Stimulated activated CD4-positive, alpha-beta T cell treated with anti-CD3 and anti-CD28 coated beads, Interleukin-4, amount 100 ng/mL, for 24 hours (primary cell): ENCODE measurements at places on chromosomes 7 and 10.
A peak's percentile ranks its signal among the peaks of the same experiment; 100 is the strongest.

GRCh38 chr7:47503281-47503680, 78.6 kb downstream of the TNS3 start:
- no peak for DNase-seq

- no peak for DNase-seq
Observed at GRCh38 chr7:11469028-11469745, 362.8 kb downstream of the THSD7A start.

DNA sequence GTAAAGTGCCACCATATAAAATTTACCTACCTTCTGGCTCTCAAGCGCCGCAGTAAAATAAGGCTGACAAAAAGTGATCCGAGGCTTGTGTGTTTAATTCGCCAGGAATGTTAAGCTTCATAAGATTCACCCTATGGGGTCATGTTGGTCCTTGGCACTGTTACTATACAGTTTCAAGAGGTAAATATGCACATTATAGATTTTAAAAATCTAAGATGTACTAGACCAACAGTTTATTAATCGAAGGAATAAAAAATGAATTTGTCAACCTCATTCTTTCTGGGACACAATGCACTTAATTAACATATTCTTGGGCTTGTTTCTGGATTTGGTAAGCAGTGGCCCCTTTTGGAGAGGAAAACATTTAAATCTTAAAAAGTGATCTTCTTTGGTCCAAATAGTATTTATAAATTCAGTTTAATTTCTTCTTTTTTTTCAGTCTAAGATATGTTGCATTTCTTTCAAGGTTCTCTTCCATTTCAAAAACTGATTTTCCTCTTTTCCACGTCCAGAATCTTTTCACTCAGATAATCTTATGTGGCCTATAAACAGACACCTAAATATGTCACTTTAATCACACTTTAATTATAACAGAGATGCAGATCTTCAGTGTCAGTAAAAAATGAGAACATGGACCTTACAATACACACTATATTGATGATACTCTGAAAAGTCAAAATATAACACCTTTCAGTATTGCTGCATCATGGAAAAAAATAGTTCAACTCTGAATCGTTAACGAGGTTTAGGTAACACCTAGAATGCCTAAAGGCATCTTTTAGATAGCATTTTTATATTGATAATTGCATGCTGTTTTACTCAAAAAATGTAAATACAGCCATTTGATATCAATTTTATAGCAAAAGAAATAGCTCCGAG, 3.8 kb upstream of the SKIDA1 start:
- DNase-seq, result no peak

DNA sequence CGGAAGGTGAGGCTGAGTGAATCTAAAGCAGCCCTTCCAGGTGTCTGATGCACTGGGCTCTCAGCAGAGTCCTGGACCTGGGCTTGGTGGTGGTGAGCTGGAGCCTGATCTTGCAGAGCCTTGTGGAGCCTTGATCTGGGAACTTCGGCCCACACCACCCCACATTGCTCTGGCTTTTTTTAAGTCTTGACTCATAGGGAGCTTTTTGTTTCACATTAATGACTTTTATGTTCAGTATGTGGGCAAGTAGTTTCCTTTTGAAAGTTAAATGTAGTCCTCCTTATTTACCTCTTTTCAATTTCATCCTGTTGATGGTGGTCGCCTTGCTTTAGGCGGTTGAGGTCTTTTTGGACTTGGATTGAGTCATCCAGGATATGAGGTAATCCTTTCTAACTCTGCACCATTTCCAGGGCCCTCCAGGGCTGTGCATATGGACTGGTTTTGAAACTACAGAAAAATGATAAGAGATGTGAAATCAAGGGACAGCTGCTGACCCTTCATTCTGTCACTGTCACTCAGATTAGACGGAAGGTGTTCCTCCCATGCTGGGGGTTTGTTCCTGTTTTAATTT, 2.9 kb upstream of the NRAP start:
- no peak for DNase-seq

DNA sequence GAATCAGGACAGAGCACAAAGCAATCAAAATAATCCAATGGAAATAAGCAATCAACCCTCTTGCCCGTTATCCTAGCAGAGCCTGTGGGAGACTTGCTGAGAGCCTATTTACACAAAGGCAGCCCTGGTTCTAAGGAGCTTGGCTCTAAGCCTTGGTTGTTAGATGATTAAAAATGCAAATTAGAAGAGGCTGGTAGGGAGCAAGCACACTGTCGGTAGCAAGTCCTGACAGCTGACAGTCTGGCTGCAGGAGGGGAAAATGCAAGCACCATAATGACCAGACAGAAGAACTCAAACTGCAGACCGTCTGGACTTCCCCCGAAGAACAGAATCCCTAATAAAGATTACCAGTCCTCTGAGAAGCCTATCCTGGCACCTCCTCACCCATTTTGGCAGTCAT, 131.8 kb upstream of the CTTNBP2 start:
- no peak for DNase-seq

DNA sequence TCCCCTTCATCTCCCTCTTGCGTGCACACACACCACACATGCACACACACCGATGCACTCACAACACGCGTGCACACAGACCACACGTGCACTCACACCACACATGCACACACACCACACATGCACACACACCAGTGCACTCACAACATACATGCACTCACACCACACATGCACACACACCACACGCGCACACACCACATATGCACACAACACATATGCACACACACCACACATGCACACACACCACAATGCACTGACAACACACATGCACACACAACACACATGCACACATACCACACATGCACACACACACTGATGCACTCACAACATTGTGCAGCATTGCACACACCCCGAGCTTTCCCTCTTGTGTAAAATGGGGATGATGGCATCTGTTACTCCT, 68.1 kb downstream of the TRRAP start:
- DNase-seq, result no peak

DNA sequence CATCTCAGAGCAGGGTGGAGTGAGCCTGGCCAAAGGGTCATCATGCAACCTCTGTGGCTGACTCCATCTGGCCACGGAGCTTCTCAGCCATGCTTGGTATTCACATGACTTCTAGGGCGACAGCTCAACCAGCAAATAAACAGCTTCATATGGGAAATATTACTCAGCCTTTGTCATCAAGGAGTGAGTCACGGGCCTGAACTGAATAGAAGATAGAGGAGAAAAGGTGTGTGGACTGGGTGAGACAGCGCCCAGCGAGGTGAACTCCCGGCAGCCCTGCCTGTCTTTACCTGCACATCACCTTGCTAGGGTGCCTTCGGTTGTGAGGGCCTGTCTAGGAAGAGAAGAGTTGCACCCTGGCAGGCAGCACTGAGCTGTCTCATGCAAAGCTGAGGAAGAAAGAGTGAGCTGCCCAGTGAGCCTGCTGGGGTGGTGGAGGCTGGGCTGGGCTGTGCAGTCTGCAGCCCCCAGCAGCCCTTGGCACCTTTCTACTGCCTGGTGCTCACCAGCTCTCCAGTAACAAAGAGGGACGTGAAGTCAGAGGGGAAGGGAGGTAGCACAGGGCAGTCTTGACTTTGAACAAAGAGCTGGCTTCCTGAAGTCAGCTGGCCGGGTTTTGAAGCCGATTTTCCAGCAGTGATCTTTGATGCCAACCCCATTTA, 114.2 kb downstream of the EGFR start:
- DNase-seq, result peak; percentile 27

- no peak for DNase-seq
Observed at GRCh38 chr10:106872176-106872575, 292.3 kb downstream of the SORCS1 start.

- DNase-seq, result no peak
Observed at GRCh38 chr7:12207046-12207445, 4.0 kb upstream of the TMEM106B start.

- no peak for DNase-seq
Observed at GRCh38 chr10:88343761-88344484, 239.2 kb downstream of the RNLS start.

- no peak for DNase-seq
Observed at GRCh38 chr10:32077896-32078485, 21.8 kb upstream of the KIF5B start.

- DNase-seq, result no peak
Observed at GRCh38 chr7:1645476-1645875, 24.6 kb upstream of the ELFN1 start.

DNA sequence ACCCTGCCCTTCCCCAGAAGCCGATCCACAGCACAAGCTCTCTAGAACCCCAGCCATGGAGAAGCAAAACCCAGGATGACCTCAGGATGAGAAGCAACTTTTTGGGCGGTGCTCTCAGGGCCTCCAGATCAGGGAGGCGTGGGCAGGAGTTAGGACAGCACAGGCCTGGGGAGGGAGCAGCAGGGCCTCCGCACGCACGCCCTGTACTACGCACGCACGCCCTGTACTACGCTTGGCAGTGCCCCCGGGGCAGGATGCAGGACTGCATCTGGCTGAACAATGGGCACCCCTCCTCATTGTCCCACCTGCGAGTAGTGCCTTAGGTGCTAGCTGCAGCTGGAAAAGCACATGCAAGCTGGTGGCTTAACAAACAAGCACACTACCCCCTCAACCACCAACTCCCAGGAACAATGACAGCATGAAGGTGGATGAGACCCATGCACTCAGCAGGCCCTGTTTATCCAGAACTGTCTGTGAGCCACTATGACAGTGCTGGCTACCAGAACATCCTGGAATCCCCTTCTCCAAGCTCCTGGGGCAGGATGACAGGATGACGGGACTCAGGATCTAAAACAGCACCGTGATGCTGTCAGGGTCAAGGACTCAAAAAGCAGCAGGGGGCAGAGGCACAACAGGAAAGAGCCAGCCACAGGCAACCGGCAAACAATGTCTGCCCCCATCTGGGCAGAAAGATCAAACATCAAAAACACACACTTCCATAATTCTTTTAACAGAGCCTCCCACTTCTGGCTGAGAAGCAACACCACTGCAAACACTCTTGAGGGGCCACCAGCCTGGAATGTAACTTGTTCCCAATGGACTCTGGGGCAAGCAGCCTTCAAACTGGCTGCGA, 11.8 kb downstream of the PODXL start:
- DNase-seq, result no peak

DNA sequence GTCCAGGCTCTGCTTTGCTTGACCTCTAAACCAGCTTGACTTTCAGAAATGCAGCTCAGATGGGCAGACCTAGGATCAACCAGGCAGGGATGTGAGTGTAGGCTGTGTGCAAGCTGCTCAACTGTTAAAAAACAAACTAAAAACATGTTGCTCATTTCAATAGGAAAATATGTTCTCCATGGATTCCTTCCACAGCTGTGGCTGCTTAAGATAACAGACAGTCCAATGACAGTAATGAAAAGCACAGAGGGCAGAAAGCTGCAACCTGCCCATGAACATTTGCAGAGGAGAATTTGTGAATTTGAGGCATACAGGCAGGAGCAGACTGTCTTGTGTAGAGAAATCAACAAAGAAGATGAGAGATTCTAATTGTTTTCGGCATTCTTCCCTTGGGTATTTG, 534.2 kb downstream of the CCSER2 start:
- DNase-seq, result no peak

GRCh38 chr7:155800741-155801267, 11.5 kb downstream of the SHH start:
- no peak for DNase-seq

DNA sequence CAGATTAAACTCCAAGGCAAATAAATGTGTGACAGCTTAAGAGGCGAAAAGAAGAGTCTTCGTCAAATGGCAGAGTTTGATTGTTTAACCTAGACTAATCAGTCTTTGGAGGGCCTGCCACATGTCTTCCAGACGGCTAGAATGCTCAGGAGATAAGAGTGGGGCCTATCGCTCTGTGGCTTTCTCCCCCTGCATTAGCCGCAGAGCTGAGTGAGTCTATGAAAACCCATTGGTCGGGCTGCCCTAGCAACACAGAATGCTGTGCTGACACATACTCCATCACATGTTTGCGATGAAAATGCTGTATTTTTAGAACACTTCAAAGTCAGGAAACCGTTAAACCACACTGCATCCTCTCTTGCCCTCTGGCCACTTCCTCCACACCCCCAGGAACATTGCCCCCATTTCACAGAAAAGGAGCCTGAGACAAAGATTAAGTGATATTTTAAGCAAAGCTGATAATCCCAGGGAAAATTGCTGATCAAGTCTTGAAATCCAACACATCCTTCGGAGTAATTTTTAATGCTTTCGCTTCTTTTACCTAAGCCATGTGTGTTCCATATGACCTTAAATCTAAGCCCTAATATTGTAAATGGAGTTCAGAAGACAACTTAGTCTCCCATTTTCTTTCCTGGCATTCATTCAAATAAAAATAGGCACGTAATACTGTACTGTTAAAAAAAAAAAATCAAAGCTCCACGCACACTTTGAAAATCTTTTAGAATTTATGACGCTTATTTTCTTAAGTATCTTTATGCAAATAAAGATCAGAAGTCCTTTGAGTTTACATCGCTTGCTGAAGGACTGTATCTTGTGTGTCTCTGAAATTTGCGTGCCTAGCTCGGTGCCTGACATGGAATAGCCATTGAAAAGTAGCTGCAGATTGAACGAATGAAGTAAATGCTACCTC, 161.2 kb downstream of the CELF2 start:
- peak; percentile 88 for DNase-seq

- no peak for DNase-seq
Observed at GRCh38 chr7:33809228-33809627, 96.1 kb upstream of the BMPER start.

DNA sequence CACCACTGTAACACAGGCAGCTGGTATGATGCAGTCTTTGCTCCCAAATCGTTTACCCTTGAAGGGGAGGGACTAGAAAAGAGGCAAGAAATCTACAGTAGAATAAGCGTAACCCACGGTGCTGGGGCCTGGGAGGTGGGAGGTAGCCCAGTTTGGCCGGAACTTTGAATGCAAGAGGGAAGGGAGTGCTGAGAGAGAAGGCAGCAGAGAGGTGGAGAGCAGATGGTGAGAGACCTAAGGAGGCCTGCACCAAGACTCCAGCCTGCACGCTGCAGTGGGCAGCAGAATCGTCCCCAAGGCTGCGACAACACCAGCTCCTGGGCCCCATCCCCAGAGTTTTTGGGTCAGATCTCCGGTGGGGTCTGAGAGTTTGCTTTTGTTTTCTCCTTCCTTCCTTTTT, 547.5 kb downstream of the GALNT17 start:
- DNase-seq, result no peak

DNA sequence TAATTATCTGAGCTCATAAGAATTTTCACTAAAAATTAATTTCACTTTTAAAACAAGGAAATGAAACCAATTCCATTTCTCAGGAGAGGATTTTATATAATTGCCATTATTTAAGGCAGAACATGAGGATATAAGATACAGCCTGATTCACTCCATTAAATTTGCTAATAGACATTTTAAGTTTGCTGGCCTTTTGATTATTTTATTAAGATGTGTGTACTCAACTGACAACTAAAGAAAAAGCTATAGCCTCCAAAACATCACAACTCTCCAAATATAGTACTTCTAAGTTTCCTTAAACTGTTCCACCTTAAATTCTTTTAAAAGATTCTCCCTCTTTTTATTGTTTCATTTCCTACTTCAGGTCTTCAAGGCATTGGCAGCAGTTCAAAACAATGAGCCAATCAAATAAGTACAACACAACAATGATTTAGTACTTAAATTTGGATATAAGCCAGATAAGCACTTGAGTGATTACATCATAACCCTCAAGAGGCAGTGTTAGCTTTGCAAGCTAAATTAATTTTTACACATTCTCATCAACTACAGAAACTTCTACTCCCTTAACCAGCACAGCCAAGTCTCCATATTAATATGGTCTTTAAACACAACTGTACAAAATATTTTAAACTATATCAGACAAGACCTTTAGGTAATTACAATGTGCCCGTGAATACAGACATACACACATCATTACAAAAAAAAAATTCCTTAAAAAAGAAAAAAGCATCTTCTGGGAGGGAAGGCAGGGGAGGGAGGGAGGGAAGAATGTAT, 121.8 kb downstream of the KMT2C start:
- no peak for DNase-seq
